ENCODE measurements at places on chromosomes 5 and 9.

DNA sequence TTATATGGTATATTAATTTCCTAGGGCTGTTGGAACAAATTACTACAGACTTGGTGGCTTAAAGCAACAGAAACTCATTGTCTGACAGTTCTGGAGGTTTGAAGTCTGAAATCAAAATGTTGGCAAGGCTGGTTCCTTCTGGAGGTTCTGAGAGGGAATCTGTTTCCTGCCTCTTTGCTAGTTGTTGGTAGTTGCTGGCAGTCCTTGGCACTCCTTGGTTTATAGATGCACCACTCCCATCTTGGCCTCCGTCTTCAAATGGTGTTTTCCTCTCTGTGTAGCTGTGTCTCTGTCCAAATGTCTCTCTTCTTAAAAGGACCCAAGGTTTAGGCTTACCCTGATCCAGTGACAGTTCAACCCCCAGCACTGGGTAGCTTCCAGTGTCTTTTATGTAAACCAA, 17.5 kb downstream of the MELK start:
- no peak for DNase-seq

GRCh38 chr5:88813805-88814575, 69.0 kb downstream of the MEF2C start:
- no peak for DNase-seq

- DNase-seq: no peak
These were observed 1051.3 kb upstream of the DMAC1 start for GRCh38 chr9:8850914-8851313.

- DNase-seq: no peak
These were observed 10.2 kb upstream of the SEC16A start for GRCh38 chr9:136492978-136493522.

DNA sequence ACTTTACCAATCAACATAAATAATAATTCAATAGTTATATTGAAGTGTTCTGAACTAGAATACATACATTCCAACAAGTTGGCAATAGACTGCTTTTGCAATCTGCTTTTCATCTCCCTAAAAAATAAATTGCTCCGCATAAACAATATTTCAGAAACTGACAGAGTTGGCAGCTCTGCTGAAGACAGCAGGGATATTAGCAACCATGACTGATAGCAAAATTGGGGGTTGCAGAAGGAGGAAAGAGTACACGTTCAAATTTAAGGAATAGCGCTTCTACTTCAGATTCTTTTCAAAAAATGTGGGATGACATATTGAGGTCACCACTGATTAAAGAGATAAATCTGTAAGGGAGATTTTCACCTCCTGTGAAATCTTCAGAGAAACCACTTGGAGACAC, 521.2 kb downstream of the DTWD2 start:
- DNase-seq: no peak

GRCh38 chr5:16134204-16134603, 45.4 kb downstream of the MARCHF11 start:
- no peak for DNase-seq

DNA sequence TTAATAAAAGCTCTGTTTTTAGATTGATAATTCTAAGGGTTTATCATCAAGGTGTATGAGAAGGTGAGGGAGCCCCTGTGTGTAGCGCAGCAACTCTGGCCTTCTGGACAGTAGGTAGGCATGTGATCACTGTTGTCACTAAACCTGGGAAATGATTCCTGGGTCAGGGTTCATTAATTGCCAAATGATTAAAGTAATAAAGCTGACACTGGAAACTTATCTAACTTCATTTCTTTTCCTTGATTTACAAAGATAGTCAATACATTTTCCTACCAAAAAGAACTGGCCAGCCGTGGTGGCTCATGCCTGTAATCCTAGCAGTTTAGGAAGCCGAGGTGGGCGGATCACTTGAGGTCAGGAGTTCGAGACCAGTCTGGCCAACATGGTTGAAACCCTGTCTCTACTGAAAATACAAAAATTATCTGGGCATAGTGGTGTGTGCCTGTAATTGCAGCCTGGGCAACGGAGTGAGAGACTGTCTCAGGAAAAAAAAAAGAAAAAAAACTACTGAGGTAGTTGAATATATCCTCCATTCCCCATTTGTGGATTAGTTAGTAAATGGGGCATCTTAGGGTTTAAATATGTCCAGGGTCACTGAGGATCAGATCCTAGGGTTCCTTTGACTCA, 2.4 kb downstream of the EHMT1 start:
- no peak for DNase-seq

DNA sequence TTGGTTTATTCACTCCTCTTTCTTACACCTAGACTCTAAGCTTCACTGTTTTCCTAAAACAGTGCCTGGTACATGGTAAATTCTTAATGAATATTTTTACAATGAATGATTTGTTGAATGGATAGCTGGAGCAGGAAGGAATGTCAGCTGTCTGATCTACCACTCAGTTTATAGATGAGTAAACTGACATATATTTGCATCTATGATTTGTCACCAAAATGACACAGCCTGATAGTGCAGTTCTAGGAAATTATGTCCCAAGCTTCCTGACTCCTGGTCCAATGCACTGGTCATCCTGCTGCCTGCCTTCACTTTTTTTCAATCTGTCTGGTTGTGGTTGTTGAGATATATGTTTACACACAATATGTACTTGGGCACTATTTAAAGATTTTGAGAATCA, 651.7 kb upstream of the WWC1 start:
- no peak for DNase-seq

GRCh38 chr9:89822996-89823395, 218.2 kb downstream of the GADD45G start:
- no peak for DNase-seq

DNA sequence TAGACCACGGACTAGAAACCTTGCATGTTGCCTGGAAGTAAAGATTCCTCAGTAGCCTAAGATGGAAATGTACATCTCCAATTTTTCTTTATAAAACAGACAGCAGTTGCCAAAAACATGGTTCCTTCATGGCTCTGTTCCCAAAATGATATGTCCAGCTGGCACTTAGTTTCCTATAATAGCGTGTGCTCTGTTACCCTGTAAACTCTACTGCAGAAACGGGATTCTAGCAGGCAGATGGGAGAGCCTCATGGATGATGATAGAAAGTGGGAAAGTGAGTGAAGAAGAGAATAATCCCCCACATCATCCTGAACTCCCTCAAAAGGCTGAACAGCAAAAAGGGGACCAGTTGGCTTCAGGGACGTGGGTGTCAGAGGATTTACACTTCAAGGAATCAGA, 118.2 kb downstream of the FRMD3 start:
- no peak for DNase-seq

GRCh38 chr5:2207416-2208238, 324.9 kb upstream of the IRX4 start:
- no peak for DNase-seq

GRCh38 chr5:1743769-1744085, 55.9 kb downstream of the MRPL36 start:
- no peak for DNase-seq
